NCI-H1105 (cell line): ENCODE measurements at places on chromosomes 5 and 9.
A peak's percentile ranks its signal among the peaks of the same experiment; 100 is the strongest.

DNA sequence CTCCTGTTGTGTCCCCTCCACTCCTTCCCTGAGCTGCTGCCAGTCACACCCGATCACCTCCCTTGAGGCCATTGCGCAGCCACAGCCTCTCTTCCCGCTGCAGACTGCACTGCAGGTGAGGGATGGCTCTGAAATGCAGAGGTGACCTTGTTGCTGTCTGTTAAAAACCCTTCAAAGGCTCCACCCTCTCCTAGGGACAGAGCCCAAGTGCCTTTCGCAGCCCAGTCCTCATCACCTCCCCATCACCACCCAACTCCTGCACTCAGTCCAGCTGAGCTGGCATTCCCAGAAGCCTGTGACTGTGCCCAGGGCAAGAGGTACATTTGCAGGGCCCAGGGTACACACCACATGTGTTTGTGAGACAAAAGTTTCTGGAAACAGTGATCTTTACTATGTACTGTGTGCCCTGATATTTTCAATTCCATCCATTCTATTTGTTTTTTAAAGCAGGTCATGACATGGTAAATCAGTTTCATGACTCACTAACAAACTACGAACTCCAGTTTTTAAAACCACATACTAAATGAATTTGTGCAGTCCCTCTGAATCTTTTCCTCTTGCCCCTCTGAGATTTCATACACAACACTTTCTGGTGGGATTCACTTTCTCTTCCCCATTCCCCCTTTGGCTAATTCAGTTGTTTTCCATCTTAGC is 73.0 kb upstream of the SPOCK1 start:
- no peak for DNase-seq

DNA sequence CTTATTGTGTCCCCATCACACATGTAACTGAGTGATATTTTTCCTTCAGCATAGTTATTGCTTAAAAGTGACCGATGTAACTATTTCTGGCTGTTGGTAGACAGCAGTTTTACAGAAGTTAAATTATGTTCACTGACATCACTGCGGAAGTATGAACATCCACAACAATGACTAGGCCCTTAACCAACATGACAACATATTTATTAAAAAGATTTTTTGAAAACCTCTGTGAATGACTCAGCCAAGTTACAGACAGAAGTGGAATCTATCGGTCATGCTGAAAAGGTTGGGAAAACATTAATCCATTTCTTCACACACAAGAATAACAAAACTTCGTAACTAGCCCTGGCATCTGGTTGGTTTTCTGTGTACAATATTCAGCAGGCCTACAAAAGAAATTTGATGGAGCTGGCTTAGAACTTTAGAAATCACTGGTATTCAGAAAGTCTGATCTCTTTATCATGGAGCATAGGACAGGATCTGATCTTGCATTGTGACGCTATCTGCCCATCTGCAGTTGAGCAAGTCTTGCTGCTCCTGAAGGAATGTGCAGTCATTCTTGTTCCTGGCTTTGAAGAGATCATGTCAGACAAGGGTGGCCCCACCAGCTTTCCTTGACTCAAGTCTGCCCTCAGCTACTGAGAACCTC is 6.5 kb downstream of the GLIS3 start:
- no peak for DNase-seq

GRCh38 chr9:107224252-107224651 is 58.8 kb upstream of the RAD23B start:
- DNase-seq: no peak

- peak; percentile 52 for DNase-seq
These were observed 376 bp downstream of the GOLGA1 start for GRCh38 chr9:124940521-124940893.

GRCh38 chr5:58755397-58755796 is 172.5 kb downstream of the RAB3C start:
- DNase-seq: no peak

- DNase-seq: no peak
These were observed 19.6 kb downstream of the ROR2 start for GRCh38 chr9:91930475-91930874.

- no peak for DNase-seq
These were observed 1.3 kb downstream of the MAP3K1 start for GRCh38 chr5:56816546-56817081.

GRCh38 chr5:149807176-149807575 is 77.1 kb downstream of the PPARGC1B start:
- DNase-seq: no peak

- DNase-seq: no peak
These were observed 228.9 kb downstream of the SH3GL2 start for GRCh38 chr9:17807613-17808282.

DNA sequence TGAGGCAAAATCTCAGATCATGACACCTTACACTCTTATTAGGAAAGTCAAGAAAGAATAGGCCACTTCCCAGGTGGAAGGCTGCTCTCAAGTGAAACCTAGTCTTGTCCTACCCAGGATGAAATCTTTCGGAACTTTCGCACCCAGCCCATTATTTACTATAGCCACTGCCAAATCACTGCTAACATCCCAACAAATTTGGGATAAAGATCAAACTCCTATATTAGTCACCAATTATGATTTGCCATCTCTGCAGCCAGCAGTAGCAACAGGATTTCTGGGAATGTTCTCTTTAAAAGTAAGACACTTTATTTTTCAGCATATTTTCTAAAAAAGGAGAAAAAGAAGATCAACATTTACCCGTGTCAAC is 224.6 kb downstream of the GAS1 start:
- DNase-seq: no peak

DNA sequence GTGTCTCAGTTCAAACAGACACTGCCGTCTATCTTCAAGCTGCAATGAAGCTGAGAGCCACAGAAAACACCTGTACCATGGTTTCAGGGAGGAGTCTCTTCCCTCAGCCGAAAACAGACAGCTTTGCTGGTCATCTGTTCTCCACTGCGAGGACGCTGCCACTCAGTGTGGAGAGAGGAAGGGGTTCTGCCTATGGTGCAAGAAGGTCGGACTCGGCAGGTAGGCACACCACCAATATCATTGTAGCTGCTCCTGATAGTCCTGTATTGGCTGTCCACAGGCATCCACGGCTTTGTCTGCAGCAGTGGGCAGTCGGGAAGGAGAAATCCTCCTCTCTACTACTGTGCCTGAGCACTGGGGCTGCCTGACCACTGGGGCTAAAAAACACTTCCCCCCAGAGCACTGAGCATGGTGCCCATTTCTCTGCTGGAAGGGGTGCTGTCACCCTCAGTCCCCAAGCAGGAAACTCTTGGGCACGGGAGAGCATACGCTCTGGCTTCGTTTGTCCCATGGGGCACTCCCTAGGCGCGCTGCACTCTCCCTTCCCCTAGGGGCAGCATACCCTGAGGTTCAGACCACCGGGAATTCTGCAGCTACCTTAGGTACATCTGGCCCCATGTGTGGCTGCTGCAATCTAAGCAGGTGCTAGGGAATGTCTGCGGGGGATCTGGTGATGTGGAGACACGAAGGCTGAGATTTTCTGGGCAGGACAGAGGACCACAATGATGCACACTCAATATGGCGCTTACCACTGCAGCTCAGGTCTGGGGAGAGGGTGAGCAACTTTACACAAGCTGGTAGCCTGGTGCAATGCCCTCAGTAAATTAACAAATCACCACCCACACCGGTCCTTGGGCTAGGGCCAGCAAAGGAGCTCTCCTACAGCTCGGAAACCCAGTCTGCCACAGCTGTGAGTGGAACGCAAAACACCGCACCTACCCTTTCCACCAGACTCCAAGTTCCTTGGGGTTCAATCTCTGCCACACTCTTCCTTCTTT is 880.9 kb upstream of the SEMA6A start:
- no peak for DNase-seq

- DNase-seq: no peak
These were observed 7.4 kb downstream of the DMXL1 start for GRCh38 chr5:119078071-119078846.

DNA sequence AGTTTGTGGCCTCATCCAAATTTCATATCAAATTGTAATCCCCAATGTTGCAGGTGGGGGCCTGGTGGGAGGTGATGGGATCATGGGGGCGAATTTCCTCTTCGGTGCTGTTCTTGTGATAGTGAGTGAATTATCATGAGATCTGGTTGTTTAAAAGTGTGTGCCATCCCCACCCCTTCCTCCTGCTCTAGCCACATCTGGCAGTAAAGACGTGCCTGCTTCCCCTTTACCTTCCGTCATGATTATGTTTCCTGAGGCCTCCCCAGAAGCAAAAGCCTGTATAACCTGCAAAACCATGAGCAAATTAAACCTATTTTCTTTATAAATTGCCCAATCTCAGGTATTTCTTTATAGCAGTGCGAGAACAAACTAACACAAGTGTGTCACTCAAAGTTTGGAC is 71.0 kb upstream of the MOCS2 start:
- no peak for DNase-seq

DNA sequence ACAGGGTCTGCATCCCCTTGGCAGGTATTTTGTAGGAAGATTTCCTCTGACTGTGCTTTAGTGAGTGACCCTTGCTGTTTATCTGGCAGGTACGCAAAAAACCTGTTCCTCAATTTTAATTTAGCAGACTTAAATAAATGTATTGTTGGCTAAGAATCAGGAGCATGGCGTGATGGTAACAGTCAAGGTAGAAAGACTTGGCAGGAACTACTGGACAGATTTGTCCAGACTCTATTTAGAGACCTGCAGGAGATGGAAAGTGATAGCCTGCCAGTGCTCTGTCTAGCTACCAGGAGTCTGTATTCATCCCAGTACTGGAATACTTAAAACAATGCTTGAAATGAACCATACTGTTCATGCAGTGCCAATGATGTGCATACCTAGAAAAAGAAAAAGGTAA is 78.8 kb upstream of the MAST4 start:
- DNase-seq: no peak

DNA sequence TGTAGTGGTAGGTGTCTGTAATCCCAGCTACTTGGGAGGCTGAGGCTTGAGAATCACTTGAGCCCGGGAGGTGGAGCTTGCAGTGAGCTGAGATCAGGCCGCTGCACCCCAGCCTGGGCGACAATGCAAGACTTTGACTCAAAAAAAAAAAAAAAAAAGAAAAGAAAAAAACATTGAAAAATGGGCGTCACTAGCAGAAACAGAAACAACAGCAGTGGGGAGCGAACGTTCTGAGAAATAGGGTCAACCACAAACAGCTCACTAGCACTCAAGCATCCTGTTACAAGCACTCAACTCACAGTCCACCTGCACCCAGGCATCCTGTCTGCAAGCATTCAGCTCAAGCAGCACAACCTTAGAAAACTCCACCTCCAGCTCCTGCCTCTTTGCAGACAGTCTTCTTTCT is 17.2 kb downstream of the TRIM14 start:
- no peak for DNase-seq

DNA sequence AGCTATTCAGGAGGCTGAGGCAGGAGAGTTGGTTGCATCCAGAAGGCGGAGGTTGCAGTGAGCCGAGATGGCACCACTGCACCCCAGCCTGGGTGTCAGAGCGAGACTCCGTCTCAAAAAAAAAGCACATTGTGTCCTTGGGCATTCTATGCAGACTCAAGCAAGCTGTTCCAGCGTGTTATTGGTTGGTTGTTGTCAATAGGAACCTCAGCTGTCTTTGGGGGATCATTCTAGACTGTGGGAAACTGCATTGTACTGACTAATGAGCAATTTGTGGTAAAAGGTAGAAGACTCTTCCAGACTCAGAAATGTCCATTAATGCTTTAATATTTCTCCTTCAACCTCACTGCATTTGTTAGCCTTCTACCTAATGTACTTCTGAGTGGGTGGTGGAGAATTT is 379.5 kb upstream of the GRAMD2B start:
- DNase-seq: no peak

DNA sequence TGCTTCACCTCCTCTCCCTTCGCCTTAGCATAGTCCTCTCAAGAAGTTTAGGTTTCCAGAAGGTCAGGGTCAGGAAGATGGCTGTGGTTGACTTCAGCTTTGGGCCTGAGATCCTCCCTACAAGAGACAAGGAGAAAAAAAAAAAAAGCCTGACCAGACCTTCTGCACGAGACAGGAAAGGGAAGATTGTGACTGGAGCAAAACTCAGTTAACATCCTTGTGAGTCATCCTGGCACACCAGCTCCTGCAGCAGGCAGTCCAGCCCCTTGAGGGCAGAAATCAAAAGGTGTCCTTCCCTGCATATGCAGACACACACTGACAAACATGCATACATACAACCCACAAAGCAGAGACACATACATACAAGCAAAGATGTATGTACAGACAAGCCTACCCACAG is 18.0 kb upstream of the ENHO start:
- DNase-seq: no peak

DNA sequence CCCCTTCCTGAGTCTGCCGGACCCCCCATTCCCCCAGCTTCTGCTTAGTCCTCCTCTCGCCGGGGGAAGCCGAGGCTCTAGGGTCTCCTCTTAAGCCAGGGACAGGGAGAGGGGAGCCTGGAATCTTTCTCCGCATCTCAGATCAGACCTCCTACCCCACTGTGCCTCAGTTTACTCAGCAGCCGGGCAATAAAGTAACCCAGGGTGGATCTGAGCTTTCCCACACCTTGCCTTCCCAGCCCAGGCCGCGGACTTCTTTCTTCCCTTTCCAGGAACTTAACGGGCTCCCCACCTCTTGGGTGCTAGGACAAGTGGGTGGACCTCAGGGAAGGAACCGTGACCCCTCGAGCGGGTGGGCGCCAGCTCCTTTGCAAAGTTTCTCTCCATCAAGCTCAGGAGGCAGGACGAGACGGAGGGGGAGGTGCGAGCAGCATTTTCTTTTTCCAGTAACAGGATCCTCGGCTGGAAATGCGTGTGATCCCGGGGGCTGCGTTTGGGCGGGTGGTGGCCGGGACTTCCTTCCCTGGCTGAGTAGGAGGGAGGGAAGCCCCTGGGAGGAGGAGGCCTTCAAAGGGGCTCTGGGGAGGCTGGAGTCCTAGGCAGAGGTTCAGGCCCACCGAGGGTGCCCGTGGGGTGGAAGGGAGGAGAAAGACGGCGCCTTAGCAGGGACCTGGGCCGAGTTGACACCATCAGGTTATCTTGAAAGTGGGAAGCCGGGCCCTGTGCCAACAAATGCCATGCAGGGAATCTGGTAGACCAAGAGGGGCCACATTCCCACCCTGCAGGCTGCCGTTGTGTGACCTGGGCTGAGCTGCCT is 795 bp downstream of the DAB2IP start:
- peak; percentile 19 for DNase-seq

GRCh38 chr5:14153071-14153864 is 10.1 kb downstream of the TRIO start:
- DNase-seq: no peak

GRCh38 chr9:110015759-110016158 is 192.2 kb downstream of the C9orf152 start:
- DNase-seq: no peak

GRCh38 chr5:173830421-173830820 is 57.7 kb upstream of the CPEB4 start:
- DNase-seq: no peak

- DNase-seq: no peak
These were observed 644.3 kb downstream of the ACTL7B start for GRCh38 chr9:108211411-108211955.

DNA sequence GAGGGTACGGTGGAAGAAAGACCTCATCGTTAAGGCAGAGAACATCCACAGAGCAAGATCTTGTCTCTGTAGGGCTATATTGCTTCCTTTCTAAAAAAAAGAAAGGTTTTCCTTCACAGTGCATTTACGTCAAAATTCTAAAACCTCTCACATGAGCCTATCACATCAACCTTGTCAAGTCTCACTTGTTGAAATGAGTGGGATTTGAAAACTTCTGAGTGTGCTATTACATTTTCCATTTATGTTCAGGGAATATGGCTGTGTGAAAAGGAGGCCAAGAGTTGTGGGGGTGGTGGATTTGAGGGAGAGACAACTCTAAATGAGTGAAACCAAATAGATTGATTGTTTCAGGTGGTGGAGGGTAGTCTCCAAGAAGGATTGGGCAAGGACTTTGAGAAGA is 147.1 kb upstream of the MPDZ start:
- DNase-seq: no peak

- DNase-seq: no peak
These were observed 51.0 kb downstream of the FBN2 start for GRCh38 chr5:128487041-128487440.

GRCh38 chr5:25619273-25619672 is 974.5 kb upstream of the CDH10 start:
- no peak for DNase-seq
